Activated CD4-positive, alpha-beta T cell treated with anti-CD3 and anti-CD28 coated beads for 48 hours (primary cell): ENCODE measurements at places on chromosomes 3 and 15.

DNA sequence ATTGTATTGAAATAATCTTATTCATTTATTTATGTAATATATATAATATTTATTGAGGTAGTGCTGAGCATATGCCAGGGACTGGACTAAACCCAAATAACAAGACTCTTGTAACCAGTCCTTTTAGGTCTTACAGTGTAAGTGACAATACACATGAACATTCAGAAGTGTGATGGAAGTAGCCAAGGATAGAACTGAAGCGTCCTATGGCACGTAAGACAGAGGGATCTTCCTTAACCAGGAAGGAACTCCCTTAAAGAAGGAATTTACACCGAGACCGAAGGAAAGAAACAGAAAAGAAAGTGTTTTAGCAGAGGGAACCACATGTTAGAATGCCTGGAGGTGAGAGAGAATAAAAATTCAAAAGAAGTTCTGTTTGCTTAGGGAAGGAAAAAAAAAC lies 23.6 kb upstream of the CLDN1 start:
- no peak for DNase-seq

GRCh38 chr15:63052961-63053698 lies 10.6 kb downstream of the TPM1 start:
- DNase-seq, result no peak

DNA sequence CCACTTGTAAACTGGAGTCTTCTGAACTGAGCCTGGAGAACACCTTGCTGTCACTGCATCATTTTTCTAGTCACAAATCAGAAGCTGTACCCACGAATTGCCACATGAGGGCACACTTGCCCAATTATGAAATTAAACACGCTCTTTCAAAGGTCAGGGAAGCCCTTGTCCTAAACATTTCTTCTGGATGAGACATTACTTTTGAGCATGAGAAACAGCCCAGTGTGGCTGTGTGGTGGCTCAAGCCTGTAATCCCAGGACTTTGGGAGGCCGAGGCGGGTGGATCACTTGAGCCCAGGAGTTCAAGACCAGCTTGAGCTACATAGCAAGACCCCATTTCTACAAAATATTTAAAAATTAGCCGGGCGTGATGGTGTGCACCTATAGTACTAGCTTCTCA lies 27.5 kb upstream of the CFAP161 start:
- peak; percentile 55 for DNase-seq

DNA sequence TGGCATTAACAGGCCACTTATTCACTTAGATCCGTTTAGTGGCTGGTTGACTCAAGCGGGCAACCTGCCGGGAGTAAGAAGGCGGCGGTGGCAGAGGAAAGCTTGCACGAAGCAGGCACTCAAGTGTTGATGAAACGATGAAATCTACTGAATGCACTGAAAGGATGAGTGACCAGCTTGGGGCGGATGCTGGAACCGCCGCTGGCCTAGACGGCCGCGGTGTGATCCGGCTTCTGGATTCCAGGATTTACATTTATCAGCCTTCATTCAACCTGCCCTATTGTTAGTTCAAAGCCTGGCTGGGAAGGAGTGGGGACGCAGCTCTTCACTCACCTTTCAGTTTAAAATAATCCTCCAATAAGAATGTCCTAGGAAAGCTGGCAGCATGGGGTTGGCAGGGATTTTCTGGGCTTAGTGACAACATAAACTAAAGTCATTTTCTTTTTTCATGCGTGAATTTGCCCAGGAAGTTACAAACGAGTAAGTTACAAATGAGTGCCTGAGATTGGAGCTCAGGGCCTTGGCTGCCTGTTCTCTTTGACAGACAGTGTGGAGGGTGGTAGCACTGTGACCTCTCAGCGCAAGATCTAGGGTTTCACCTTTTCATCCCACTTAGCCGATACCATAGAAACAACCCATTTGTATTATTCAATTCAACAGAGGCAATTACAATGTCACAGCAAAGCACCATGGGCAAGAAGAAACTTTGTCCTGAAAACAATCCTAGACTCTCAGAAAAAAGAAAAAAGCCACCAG lies 1.1 kb upstream of the PLCH1 start:
- DNase-seq, result no peak

- no peak for DNase-seq
Measured at GRCh38 chr15:78076231-78077052, 1.1 kb downstream of the TBC1D2B start.

DNA sequence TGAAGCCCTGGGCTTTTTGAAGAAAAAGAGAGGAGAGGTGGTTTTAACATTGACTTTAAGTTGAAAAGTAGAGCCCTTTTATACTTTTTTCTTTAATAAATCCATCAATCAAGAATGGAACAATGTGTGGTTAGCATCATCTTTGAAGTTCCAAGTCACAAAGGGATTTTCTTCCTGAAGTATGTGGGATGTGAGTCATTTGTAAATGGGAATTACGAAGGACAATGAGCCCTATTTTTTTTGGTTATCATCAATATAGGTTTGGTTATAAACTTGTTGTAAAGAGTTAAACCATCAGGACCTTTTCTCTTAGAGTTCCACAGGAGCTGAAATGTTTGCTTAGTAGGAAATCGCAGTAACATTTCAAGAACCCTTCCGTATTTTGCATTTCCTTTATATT lies 38.3 kb downstream of the PIK3CA start:
- DNase-seq, result no peak

DNA sequence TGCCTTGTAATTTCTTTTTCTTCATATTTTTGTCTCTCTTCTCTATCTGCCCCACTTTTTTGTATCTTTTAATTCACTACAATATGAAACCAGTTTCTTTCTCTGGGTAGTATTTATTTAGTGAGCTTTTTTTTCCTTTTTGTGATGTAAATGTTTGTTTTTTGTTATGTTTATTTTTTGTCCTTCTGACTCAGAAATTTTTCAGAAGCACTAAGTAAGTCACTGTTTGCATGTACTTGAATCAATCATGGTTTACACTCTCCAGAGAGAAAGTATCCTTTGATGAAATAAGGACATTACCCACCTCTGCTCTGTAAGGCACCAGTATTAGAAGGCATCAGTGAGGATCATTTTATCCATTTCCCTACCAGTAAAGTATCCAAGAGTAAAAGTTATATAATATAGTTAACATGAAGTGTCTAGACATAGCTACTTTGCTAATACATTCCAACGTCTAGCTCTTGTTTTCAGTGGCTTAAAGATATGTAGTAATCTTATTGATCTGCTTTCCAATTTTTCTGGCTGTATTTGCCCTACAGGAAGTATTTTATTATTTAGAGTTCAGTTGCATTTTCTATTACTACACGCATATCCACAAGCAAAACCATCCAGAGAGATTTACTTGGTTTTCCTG lies 25.4 kb downstream of the FILIP1L start:
- no peak for DNase-seq

- no peak for DNase-seq
Measured at GRCh38 chr3:151214459-151214858, 11.4 kb upstream of the GPR171 start.
